Brain (organoid and tissue), 16 donors: ENCODE measurements at places on chromosomes 11 and 22.

DNA sequence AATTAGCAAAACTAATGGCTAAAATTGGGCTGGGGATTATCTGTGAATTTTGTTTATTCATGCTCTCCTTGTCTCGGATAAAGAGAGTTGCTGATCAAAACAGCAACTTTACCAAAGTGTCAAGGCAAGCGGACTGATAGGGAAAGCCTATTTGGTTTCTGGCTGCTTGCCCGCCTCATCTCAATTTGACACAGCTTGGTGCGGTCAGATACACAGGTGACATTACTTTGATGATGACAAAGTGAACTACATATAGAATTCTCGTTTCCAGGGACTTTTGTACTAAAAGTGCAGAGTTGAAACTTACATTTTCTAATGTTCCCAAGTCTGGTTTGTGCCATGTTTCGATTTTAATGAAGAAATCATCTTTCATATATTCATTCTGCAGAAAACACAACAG lies 22.8 kb downstream of the PITPNB start:
- no peak for DNase-seq

DNA sequence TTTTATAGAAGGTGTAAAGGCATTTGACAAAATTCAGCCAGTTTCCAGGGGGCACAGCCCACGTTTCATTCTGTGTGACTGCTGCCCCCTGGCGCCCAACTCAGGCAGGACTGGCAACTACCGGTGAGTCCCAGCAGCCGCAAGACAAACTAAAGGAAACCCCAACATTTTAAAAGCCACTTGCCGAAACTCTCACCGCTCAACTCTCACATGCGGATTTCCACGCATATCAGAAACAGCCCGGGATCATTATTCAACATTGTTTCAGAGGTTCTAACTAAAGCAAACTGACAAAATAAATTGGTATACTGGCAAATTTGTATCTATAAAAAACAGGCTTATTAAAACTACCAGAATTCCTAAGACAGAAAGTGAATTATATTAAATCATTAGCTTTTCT lies 48.2 kb downstream of the MORC2 start:
- DNase-seq, result peak; percentile 75

- no peak for DNase-seq
Observed at GRCh38 chr22:36227396-36227795, 11.9 kb downstream of the APOL2 start.

DNA sequence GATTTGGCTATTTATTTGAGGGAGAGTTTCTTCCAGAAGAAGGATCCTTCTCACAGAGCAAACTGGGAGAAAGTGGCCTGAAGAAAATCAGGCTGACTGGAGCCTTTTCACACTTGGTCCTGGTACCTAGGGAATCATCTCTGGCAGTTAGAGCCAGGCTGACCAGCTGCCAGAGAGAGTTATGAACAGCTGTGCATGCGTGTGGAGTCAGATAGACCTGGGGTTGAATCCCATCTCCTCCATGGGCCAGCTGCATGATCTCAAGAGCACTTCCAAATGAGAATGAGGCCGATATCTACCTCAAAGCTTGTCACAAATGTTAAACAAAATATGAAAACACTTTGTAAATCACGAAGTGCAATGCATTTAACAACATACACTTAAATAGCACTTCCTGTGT lies 390.0 kb downstream of the TENM4 start:
- DNase-seq, result no peak

GRCh38 chr11:70771099-70771885 lies 373.0 kb downstream of the CTTN start:
- no peak for DNase-seq

DNA sequence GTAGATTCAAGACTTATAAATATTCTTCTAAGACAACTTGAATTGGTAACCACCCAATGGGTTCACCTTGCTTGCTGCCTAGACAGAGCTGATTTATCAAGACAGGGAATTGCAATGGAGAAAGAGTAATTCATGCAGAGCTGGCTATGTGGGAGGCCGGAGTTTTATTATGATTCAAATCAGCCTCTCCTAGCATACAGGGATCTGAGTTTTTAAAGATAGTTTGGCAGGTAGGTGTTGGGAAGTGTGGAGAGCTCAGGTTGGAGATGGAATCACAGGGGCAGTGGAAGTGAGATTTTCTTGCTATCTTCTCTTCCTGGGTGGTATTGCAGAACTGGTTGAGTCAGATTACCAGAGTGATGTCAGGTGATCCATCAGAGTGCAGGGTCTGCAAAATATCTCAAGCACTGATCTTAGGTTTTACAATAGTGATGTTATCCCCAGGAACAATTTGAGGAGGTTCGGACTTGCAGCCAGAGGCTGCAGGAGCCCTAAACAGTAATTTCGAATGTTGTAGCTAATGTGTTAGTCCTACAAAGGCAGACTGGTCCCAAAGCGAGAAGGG lies 1448.6 kb upstream of the RAG2 start:
- no peak for DNase-seq

- no peak for DNase-seq
Observed at GRCh38 chr22:44918925-44919392, 90.8 kb downstream of the PHF21B start.

DNA sequence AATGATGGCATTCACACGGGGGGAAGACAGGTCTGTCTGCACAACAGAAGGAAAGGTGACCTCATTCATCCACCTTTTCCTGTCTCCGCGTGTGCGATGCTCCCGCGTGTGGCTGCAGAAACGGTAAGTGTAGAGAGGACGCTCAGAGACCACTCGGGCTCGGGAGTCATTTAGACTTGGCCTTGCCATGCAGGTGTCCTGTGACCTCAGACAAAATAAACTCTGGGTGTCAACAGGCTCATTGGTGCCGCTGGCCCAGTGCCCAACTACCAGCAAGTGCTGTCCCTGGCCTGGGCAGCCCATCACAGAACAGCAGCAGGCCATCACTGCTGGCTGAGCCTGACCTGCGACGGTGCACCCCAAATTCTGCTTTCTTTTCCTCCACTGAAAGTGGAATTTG lies 48.1 kb upstream of the ARFGAP3 start:
- DNase-seq, result no peak

DNA sequence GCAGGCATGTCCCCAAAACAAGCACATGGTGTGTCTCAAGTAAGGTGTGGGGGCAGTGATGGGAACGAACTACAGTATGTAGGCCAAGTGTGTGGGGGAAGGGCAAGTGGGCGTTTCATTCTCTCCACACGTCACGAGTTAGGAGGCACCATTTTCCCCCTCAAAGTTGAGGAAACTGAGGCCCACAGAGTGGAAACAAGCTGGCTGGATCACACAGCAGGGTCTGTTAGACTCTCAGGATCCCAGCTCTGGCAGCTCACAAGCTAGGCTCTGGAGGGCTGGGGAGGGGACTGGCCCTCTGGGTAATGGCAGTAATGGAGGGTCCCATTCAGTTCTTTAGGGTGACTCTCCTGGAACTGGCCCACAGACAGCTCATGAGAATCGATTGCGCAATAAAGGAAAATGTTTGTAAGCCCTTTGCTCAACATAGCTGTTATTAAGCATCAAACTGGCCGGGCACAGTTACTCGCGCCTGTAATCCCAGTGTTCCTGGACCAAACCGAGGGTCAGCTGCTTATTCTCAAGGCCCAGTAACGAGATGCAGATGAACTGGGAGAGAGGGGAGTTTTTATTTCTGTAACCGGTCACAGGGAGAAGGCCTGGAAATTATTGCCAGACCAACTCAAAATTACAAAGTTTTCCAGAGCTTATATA lies 24.1 kb upstream of the TUB start:
- no peak for DNase-seq

GRCh38 chr11:119571311-119571710 lies 148.3 kb upstream of the THY1 start:
- DNase-seq, result no peak

DNA sequence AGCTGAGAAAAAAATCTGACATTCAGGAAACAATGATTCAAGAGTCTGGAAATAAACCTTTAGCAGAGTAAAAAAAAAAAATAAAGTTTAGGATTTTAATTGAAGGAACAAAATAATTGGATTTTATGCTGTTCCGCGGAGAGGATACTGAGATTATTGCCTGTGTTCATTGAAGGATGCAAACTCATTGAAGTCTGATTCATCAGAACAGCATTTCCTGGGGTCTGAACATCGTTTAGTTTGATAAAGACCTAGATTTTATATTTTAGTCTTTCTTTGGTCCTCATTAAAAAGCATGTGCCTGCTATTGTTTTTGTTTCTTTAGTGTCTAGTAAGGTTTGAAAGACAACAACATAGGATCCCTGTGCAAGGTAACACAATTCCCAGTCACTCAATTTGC lies 4.5 kb downstream of the TLCD5 start:
- no peak for DNase-seq

DNA sequence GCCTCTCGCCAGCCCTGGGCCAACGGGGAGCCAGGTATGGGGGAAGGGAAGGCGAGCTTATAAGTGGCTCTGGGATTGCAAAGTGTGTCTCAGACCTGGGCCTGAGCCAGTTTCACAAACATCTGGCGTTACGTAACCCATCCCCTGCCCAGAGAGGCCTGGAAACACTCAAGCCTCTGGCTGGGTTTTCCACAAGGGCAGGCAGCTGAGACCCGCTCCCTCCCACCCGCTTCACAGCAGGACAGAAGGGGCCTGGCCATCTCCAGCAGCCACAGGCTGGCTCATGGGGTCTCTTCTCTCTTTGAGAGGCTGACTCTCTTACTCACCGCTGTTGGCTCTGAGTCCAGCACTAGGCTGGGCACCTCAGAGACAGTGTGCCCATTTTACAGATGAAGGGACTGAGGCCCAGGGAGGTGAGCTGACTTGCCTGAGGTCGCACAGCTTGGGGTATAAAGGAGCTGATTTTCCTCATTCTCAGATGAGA lies 44.5 kb downstream of the TRIOBP start:
- DNase-seq, result no peak

DNA sequence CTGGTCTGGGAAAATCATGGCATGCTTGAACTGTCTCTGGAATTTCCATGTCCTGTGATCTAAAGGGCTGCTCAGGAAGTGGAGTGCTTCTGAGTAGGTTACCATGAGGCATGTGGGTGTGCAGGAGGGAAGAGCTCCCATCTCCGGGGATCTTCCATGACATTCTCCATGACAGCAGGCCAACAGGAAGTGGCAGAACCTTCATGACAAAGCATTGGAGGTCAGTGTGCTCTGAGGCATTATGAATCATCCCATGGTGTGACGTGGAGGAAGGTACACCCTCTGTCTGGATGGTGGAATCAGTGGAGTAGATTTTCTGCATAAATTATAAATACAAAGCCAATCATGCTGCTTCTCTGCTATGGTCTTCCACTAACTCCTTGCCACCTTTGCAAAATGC lies 139.6 kb upstream of the E2F8 start:
- no peak for DNase-seq

DNA sequence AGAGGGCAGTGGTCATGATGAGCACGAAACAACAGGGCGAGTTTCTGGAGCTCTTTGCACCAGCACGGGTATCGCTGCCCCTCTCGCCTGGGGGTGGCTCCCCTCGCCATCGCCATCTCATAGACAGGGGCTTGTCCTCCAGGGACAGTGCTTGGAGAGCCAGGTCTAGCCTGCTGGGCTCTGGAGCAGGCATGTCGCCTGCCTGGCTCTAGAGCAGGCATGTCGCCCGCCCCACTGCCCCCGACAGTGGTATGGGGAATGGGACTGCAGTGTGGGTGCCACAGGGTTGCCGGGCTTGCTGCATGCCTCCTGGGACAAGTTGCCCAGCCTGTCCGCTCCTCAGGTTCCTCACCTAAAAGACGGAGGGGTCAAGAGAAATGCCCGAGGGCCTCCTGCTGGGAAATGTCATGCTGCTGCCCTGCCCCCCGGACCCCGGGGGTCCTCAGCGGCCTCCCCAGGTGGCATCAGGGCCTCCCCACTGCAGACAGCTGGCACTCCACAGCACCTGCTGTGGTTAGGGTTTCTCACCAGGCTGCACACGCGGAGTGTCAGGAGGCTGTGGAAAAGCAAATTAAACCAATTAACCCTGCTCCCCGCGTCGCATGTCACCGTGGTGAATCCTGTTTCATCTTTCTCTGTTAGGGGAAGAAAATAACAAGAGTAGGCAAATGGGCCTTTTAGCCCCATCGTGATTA lies 403.0 kb downstream of the TBC1D22A start:
- DNase-seq, result no peak

DNA sequence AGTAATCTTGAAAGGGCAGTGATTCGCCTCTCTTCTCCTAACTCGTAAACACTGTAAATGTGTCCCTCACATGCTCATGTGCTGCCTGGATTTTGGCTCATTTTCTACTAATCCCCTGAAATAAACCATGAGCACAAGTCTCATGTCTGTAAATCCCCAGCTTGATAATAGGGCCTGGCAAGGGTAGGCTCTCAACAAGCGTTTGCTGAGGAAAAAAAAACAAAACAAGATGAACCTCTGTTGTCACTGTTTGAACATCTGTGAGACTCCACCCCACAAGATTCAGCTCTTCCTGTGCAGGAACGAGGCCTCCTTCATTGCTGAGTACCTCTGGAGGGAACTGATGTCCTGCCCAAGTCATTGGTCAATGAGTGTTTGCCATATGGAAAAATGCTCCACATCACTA lies 4.5 kb upstream of the CYB5R2 start:
- DNase-seq, result peak; percentile 39

DNA sequence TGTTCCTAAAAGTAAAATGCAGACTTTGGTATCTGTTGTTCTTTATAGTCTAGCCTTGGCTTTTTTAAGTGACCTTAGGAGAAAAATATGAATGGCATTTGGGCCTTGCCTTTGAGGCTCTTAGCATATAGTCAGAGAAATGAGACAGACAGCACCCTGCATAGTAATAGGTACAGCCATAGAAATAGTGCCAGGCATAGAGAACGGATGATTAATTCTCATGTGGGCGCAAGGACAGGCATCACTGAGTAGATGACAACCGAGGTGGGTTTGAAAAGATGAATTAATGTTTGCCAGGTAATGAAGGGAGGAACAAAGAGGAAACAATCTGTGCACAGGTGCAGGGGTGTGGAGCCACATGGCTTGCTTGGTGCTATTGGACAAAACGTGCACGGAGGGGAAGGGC lies 90.5 kb downstream of the BMAL1 start:
- DNase-seq, result no peak

DNA sequence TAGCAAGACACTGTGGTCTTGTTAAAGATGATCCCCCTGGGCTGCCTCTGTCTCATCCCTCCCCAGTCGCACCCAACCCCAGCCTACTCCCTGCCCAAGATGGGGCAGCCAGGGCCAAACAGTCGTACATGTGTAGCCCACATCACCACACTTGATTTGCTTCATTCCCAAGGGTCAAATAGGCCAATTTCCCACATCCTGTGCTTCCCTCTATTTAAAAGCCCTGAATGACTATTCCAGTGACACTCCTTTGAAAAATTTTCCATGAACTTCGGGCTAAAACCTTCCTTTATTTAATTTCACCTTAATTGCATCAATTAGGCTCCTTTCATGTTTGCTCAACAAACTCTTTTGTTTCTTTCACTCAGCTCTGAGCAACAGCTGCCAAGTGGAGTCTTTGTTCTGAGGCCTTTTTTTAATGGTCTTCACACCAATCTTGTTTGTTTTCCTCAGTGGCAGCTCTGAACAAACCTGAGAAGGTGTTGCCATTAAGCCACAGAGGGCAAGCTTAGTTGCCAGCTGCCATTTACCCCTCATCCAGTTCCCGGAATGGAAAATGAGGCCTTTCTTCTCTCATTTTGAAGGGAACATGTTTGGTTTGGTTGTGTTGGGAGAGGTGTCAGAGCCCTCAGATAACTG lies 126.9 kb downstream of the APIP start:
- no peak for DNase-seq
